ENCODE measurements at places on chromosomes 3 and 15. TPM values are rescaled to one million over a fixed set of nuclear protein-coding genes. Genes with fewer than 3 reads are reported as not detected.

TBC1D2B gene
- total RNA-seq: 11.6 TPM

MELTF gene
- total RNA-seq: 202 TPM

STAB1 gene
- total RNA-seq: not detected

PRSS50 gene
- not detected for total RNA-seq

AP4E1 gene
- total RNA-seq: 7.2 TPM

NUSAP1 gene
- 131 TPM for total RNA-seq

CLSTN2 gene
- total RNA-seq: not detected

SUCNR1 gene
- not detected for total RNA-seq
